ELF-1 (cell line): ENCODE measurements at places on chromosomes 11 and 22.

DNA sequence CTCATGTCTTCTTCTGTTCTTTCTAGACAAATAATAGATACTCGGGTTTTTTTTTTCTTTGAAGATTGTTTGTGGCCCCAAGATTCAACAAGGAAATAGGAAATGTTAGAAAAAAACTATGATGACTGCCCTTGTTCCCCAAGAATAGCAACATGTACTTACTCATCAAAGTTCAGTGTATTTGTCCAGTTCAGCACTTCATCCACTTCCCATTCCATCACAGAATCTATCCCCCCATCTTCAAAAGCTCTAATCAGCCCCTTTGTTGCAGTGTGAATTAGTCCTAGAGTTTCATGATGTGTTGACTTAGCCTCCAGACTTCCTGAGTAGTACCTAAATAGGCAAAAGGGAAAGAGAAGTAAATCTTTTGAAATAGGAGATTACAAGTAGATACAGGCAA lies 74.3 kb downstream of the C11orf65 start:
- no peak for DNase-seq

- no peak for DNase-seq
These were observed 367.4 kb upstream of the FAT3 start for GRCh38 chr11:91857179-91857578.

DNA sequence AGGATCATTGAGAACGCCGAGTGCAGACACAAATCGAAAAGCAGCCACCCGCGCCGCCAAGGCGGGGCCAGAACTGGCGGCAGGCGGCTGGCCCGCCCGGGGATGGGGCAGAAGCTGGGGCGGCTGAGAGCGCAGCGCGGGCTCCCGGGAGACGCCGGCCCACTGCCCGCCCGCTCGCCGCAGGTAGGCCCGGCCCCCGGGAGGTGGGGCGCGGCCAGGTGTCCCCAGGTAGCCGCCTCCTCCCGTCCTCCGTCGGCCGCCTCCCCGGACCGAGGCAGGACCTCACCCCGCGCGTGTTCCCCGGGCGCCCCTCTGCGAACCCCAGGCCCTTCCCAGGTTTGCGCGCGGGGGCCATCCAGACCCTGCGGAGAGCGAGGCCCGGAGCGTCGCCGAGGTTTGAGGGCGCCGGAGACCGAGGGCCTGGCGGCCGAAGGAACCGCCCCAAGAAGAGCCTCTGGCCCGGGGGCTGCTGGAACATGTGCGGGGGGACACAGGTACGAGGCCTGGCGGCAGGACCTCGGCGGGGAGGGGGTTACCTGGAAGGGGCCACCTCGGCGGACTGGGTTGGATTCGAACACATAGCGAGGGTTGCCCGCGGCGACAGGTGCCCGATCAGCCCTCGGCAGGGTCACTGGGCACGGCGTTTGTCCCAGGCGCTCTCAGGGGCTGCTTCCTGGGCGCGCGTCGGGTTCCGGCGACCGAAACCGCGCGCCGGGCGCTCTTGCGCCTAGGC lies at the start of gene PRRG4:
Gene PRRG4 (plus strand): TSS at position 248 of the 733 bp plus-strand sequence. CDS start 603 bp downstream, outside the sequence.
- peak; percentile 72 for DNase-seq

- no peak for DNase-seq
These were observed 65.4 kb upstream of the CRTAM start for GRCh38 chr11:122772945-122773344.

GRCh38 chr11:14446701-14447169 lies 52.9 kb downstream of the COPB1 start:
- no peak for DNase-seq

- DNase-seq, result no peak
These were observed 113.2 kb downstream of the SWAP70 start for GRCh38 chr11:9777066-9777465.

DNA sequence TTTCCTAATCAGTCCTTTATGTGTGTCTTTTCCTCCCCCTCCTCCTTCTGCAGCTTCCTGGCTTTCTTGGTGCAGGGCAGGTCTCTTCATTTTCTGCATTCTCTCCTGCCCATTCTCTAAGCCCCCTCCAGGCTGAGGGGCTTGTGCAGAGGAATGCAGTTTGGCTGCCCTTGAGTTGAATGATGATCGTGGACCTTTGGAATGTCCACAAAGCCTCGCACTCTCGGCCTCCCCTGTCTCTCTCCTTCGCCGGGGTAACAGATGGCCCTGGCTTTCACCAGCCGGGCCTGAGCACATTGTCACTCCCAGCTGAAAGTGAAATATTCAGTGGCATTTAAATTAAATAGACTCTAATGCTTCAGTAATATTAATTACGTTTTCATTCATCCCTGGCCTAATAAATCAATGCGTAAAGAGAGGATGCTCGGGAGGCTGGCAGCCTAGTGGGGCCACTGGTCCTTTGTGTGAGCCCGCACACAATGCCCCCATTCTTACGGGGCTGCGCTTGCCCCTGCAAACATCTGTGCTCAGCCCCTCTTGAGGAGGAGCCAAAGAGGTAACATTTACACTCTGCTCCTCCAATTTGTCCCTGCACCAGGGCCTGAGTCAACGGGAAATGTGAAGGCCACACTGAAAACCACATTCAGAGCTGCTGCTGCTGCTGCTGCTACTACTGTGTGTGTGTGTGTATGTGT lies 64.9 kb upstream of the PAX6 start:
- peak; percentile 91 for DNase-seq

- DNase-seq, result no peak
These were observed 248.0 kb downstream of the CASP12 start for GRCh38 chr11:104650234-104650633.

DNA sequence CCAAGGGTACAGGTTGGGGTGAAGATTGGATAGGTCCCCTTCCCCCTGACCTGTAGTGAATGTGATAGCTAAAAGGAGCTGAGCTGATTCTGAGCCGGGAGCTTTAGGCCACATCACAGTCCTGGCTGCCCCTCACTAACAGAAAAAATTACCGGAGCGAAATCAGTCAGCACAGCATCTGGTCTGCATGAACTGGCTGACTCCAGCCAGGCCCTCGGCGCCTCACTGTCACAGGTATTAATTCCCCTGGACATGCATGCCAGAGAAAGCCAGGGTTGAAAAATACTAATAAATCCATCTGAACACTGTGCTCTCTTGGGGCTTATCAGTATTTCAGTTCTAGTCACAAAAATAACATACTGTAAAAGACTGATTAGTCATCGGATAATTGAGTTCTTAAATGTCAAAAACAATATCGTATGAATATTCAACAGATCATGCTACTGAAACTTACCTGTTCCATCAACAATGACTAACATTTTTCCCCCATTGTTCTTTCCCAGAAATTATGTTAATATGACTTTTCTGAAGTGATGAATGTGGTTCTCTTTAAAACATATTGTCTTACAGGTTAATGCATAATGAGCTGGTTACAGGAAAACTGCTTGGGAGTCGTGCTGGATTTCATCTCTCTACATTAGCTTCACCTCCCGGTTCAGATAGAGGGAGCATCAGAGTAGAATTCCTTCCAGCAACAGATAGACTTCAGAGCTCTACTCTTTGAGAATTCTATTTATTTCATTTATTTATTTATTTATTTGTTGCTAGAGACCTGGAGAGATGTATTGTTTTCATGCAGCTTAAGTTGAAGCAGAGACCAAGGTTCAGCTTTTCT lies 387.7 kb downstream of the NXPE2 start:
- no peak for DNase-seq

- DNase-seq, result no peak
These were observed 840.1 kb downstream of the JRKL start for GRCh38 chr11:97229936-97230335.

GRCh38 chr11:10041748-10042446 lies 252.1 kb downstream of the SBF2 start:
- DNase-seq, result no peak
